ENCODE measurements at places on chromosomes 2 and 18.

GRCh38 chr2:70354264-70354949 lies 52.5 kb upstream of the FAM136A start:
- no peak for DNase-seq

- peak; percentile 85 for DNase-seq
Measured at GRCh38 chr2:71276311-71277146, 49.6 kb upstream of the PAIP2B start.

DNA sequence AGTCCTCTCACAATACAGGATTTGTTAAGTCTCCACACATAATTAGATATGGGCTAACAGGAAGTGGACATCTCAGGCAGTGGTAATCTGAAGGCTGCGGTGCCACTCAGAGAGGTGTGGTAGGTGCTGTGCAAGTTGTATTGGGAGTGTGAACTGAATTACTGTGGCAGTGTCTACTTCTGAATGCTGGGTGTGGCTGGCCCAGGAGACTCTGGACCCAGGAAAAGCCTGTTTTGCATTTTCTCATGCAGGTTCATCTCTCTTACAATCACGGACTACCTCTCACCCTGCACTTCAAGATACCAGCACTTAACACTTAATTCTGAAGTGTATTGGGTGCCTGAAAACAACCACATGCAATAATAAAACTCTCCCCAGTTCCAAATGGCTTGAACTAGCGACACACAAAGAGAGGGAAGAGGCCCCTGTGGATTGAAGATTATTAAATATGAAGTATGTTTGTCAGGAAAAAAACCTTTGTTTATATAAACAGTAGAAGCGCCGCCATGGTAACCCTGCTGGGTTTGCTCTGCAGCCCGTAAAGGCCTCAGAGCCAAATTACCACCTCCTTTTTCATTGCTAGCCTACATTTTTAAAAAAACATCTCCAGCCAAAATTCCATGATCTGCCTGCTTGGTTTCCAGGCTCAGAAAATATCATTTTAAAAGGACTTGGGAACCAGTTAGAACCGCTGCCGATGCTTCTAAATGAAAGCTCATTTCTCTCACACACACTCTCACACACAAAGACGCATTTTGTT lies 77.5 kb downstream of the GFPT1 start:
- DNase-seq: no peak

- peak; percentile 2 for DNase-seq
Measured at GRCh38 chr18:75727456-75727855, 300.0 kb upstream of the SMIM21 start.

GRCh38 chr2:11368059-11368572 lies 23.7 kb upstream of the ROCK2 start:
- no peak for DNase-seq

DNA sequence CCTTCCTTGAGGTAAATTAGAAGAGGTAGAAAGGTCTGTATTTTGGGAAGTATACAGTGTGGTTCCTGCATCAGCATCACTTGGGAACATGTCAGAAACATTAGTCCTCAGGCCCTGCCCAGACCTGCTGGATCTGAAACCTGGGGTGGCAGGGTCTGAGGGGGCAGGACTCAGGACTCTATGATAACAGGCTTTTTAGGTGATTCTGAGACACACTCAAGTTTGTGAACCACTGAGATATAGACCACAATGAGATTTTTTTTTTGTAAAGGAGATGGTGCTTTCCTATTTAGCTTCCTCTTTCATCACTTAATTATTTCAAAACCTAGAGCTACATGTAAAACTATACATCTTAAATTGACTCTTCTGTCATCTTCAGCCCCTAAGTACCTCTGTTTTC lies 262.7 kb upstream of the SPOPL start:
- DNase-seq: no peak

GRCh38 chr2:134582547-134582899 lies 136.3 kb downstream of the TMEM163 start:
- no peak for DNase-seq

DNA sequence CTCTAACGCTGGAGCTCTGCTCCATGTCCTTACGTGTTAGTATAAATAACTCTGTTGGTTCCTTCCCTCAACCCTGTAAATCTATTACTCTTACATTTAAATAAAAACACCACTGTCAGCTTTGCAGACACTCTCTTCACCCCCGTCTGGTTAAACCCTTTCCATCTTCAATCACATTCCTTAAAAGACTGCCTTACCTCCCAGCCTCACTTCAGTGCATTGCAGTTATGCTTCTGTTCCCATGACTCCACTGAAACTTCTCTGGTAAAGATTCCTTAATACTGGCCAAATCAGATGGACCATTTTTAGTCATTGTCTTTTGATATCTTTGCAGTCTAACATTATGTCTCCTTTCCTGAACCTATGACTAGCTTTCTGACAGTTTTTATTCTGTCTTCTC lies 61.7 kb downstream of the EML4 start:
- DNase-seq: no peak

- no peak for DNase-seq
Measured at GRCh38 chr2:239943571-239943970, 81.6 kb downstream of the NDUFA10 start.

DNA sequence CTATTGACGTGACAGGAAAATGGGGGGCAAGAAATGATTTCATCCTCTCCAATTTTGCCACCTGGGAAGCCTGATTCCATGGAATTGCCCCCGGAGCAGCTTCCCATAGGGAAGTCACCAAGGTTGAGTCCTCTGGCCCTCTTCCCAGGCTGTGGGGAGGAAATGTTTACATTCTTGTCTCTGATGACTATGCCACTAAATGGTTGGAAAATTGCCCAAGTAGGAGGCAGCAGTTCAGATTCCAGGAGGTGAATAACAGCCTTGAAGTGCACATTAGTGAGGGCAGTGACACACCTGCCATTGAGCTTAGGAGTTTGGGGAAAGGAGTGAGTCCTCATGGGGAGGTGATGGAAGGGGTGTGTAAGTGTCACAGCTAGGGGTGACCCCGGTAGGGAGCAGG lies 449.2 kb upstream of the DCC start:
- no peak for DNase-seq

DNA sequence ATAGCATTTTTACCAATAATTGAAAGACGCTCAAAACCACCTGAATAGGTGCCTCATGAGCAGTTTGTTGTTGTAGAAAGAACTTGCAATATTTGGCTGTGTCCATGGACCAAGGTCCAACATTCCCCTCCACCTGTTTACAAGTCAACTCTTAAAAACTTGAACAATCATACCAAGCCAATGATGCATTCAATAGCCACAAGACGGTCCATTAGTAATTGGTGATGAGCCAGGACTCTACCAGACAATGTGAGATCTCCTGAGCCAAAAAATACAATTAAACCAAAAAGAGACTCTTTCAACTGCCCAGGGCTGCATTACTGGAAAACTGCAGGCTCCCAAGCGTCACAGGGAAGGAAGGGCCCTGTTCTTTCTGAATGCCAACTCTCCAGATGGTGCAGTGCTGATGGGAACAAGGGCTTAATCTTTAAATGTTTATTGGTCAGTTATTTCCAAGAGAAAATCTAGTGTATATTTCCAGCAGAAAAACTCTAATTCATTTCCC lies 118.8 kb upstream of the EPB41L3 start:
- DNase-seq: no peak

- DNase-seq: no peak
Measured at GRCh38 chr2:41828052-41828643, 219.7 kb upstream of the PKDCC start.

GRCh38 chr2:217897816-217898806 lies 104.7 kb downstream of the TNS1 start:
- no peak for DNase-seq

- DNase-seq: no peak
Measured at GRCh38 chr2:47225061-47225783, 70.1 kb upstream of the STPG4 start.

GRCh38 chr2:117968722-117969121 lies 45.1 kb downstream of the CCDC93 start:
- no peak for DNase-seq

DNA sequence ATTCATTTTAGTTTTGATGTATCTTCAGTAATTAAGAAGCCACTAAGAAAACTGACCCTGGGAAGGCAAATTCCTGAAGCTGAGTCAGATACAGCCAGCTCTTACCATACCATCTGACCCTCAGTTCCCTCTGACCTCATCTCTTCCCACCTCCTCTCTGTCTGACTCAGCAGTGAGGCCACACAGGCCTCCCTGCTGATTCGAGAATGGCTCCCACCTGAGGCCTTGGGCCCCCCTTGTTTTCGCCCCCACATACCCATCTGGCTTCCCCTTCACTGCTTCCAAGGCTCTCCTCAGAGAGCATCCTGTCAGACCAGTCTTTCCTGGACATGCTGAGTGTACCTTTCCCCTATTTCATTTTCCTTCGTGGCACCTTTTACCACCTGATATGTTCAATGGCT lies 71.0 kb upstream of the CYP1B1 start:
- peak; percentile 37 for DNase-seq

DNA sequence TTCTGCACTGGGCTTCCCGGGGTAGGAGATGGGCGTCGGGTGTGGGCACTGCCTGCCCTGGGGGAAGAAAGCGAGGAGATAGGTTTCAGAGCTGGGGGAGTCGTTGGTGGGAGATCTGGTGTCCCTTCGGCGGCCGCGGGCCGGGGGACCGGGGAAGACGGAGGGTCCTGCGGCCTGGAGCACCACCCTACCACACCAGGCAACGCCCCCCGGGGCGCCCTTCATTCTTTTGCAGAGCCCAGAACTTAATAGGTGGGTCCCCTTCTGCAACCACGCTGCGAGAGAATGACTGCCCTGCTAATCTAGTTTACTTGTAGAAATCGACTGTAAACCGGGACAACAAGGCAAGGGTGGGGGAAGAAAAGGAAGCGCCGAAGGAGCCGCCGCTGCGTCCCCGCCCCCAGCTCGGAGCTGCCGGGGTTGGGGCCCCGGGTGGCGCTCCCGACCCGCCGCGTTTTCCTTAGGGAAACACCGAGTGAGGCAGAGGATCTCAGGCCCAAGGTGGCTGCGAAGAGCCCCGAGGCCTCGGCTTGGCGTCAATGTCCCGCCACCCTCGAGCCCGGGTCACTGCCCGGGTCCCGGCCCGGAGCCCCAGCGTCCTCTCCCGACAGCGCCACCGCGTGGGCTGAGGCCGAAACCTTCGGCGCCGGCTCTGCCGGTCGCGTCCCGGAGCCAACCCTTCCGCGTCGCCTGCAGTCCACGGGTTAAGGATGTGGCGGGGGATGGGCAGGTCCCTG lies 5.4 kb upstream of the SATB2 start:
- DNase-seq: peak; percentile 66

DNA sequence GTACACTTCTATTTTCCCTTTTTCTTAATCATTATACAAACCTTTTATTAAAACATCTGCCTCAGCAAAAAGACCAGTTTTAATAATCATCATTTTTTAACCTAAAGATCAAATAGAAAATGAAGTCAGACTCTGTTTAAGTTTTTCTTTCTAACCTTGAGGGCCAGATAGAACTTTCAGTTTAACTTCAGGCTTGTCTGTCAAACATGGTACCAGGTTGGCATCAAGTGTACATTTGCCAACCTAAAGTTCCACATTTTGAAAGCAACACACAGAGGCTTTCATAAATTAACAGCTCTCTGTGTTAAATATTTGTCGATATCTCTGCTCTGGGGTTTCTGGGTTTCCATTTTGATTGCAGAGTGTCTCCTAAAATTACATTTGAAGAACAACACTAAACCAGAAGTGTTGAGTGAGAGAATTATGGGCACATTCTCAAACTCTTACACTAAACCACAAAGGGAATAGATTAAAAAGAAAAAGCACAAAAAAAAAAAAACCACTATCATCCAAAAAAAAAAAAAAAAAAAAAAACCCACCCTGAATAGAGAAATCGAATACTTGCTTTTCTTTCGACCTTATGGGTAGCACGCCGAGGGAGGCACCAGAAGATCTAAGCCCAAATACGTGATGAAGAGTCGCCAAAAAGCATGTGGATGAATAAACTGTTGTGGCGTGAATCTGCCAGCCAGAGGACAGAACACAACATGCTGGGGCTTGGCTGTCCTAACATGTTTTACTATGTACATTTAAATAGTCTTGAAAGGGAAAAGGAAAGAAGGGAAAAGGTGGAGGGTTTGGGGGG lies 166.2 kb downstream of the TCF4 start:
- no peak for DNase-seq

DNA sequence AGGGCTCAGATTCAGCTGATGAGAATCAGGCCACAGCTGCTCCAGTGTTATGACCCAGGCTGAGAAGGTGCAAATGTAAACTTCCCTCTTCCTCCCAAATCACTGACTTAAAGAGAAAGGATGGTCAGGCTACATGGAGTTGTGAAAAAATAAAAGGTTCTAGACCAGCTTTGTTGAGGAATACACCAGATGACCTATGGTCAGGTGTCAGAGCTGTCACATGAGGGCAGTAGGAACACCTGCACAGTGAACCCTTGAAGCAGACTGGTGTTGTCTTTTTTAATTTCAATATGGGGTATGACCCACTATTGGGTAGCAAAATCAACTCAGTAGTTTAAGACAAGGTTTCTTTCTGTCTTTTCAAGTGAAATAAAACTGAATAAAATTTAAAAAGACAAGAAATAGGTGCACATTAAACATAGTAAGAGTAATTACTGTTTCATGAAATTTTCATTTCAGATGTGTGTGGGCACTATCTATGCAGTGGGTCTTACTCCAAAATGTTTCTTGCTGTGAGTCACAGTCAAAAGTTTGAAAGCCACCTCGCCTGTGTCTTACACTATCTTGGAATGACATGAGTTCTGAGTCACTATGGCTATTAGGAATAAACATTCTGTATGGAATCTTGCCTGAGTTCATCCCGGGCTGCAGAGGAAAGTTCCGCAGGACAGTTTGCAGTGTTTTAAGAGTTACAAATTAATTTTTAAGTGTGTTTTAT lies 83.6 kb downstream of the ACVR1 start:
- DNase-seq: no peak

DNA sequence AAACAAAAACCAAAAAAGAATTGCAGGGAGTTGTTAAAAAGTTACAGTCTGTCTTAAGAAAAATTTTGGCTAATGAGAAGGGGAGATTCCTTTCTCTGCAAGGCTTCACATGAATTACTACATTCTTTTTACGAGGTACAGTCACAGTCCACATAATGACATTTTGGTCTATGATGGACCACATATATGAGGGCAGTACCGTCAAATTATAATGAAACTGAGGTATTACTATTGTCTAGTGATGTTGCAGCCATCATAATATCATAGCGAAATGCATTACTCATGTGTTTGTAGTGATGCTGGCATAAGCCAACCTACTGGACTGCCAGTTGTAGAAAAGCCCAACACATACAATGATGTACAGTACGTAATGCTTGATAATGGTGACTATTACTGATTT lies 12.5 kb downstream of the SERPINB7 start:
- DNase-seq: no peak

- DNase-seq: no peak
Measured at GRCh38 chr2:188024811-188025210, 266.9 kb upstream of the GULP1 start.

- no peak for DNase-seq
Measured at GRCh38 chr2:209253544-209253943, 170.3 kb upstream of the MAP2 start.

All from GM19239 (cell line).